NCI-H1105 (cell line): ENCODE measurements at places on chromosomes 13 and 19.
A peak's percentile ranks its signal among the peaks of the same experiment; 100 is the strongest.

DNA sequence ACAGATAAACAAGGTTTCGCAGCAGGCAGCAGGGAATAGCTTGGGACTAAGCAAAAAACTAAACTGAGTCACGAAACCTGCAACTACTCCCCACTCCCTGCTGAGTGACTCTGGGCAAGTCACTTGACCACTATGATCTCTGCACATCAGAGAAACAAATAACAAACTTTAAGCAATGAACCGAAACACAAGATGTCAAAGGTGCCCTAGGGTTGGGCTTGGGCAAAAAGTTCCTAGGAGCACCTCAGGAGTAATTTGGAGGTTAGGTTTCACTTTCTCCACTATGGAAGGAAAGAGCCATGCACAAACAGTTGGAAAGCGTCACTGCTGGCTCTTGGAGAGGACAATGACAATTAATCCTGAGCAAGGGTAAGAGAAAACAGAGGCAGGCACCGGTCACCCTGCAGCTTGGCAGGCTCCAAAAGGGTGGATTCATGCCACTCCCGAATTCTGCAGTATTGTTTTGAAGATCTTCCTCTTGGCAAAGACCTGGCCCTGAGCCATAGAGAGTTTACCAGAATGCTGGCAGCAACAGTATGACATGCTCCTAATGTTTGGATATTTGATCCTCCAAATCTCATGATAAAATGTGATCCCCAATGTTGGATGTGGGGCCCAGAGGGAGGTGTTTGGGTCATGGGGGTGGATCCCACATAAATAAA is 60.3 kb downstream of the CRYL1 start:
- no peak for DNase-seq

GRCh38 chr13:43545317-43545874 is 241.4 kb downstream of the ENOX1 start:
- DNase-seq = no peak

DNA sequence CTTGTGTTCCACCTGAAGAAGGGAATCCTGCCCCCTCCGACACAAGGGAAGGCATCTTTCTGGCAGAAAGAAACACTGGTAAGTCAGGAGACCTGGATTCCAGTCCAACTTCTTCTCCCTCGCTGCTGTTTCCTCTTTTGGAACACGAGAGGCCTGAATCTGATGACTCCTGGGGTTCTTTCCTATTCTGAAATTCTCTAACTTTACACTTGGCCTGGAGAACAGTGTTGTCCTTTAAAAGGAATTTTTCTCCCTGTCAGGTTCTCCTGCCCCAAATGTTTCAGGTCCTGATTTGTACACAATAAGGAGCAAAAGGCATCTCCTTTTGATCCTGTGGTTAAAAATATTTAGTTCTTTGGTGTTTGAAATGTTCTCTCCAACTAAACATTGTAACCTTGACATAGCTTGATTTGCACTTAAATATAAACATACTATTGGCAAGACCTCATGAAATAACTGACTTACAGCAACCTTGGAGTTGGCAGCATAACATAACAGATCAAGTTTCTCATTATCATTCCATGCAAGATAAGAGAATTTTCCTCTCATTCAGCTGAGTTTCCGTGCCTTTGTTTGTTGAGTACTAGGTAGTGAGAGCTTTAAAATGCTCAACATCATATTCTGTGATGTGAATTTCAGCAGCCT is 244.8 kb downstream of the COG6 start:
- DNase-seq = no peak

- DNase-seq = no peak
Observed at GRCh38 chr19:37361994-37362393, 8.9 kb upstream of the ZNF527 start.

- DNase-seq = no peak
Observed at GRCh38 chr13:44292545-44292944, 81.1 kb upstream of the SERP2 start.

DNA sequence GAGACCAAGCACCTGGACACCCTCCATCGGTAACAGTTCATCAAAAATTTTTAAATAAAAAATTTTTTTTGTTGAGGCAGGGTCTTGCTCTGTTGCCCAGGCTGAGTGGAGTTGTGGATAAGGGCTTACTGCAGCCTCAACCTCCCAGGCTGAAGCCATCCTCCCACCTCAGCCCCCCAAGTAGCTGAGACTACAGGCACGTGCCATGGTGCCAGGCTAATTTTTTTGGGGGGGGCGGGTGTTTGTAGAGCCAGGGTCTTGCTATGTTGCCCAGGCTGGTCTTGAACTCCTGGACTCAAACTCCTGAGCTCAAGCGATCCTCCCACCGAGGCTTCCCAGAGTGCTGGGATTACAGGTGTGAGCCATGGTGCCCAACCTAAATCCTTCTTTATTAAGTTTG is 4.7 kb downstream of the LGALS7B start:
- no peak for DNase-seq

DNA sequence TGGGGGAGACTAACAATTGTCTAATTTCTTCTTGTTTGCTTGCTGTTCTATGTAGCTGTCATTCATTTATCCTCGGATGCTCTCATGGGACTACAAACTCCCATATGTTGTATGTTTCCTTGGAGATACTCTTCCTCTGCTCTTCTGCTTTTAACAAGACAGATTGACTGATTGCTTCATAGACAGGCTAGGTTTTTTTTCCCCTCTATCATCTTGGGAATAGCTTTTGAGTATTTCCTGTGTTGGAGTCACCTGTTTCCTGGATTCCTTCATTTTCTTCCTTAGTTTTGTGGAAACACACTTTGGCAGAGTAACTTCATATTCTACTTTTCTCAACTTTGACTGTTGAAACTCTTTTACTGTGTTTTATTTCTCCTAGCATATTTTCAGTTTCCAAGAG is 27.6 kb downstream of the EDNRB start:
- no peak for DNase-seq

GRCh38 chr13:29817604-29818378 is 32.6 kb downstream of the UBL3 start:
- DNase-seq = no peak

GRCh38 chr19:7515645-7516151 is at the start of gene ZNF358:
Gene ZNF358 (plus strand): TSS chr19:7516103. CDS start chr19:7519243, 3,140 bp downstream.
- DNase-seq = peak; percentile 78

DNA sequence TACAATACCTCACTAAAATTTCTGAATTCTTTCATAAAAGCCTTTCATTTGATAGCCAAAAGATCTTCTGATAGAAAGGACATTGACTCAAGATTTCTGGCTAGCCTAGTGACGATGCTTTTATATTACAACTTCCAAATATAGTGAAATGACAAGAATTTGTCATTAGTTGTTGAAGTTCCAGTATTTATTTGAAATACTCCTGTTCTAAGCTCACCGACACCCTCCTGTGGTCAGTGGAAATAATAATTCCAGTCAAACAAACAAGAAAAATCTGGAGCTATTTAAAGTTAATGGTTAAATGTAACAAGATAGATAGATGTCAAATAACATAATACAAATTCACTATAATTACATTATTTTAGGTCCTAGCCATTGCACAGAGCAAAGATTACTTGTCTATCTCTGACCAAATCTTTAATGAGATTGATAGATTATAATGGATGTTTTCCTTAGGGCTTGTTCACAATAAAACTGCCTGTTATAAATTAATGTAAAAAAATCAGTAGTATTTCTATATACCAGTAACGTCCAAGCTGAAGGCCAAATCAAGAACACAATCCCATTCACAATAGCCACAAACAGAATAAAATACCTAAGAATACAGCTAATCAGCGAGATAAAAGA is 195.5 kb downstream of the RGCC start:
- DNase-seq = no peak

DNA sequence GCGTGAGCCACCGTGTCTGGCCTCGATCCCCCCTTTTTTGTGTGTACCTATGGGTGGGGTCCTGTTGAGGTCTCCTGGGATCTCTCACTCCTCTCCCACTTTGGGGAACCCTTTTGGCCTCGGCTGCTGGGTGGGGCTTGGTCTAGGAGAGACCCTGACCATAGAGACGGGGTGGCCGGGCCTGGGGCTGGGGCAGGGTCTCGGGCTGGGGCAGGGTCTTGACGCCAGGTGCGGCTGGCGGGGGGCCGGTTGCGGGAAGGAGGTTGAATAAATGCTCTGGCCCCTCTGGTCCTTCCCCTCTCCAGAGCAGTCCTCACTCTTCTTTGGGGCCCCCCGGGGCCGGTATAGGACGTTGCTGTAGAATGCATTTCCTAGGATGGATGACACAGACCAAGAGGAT is 9.7 kb downstream of the TMIGD2 start:
- no peak for DNase-seq

GRCh38 chr13:85700906-85701305 is 98.3 kb downstream of the SLITRK6 start:
- no peak for DNase-seq

DNA sequence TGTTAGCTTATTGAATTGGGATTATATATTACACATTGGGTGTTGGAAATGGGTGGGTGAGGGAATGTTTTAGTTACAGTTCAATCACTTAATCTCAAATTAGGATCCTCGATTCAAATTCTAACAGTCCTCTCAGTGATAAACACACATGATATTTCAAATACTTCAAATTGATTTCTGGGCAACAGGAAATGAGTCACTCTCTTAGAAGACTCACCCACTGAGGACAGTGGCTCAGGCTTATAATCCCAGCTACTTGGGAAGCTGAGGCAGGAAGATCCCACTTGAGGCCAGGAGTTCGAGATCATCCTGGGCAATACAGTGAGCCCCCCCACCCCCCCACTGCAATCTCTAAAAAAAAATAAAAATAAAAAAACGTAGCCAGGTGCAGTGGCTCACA is 435.3 kb downstream of the KLF12 start:
- no peak for DNase-seq
